ENCODE measurements at places on chromosomes 2 and 18.

DNA sequence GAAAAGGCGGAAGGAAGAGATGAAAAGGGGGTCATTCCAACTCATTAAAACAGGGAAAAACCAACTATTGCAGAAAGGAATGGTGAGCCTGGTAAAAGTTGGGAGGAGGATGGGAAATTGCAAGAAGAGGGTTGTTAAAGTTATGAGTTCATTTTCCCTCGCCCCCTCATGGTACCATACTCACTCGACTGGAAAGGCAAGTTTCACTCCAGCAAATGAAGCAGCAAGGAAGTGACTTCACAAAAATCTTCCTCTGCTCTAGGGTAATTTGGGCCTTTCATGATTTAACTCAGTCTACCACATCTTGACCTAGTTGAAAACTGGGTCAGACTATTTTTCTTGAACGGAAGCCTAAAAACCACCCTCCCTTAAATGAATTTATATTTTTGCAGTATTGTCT lies 22.8 kb upstream of the DAW1 start:
- peak; percentile 80 for DNase-seq

- no peak for DNase-seq
These were observed 146.1 kb upstream of the DLX2 start for GRCh38 chr2:172248785-172249187.

DNA sequence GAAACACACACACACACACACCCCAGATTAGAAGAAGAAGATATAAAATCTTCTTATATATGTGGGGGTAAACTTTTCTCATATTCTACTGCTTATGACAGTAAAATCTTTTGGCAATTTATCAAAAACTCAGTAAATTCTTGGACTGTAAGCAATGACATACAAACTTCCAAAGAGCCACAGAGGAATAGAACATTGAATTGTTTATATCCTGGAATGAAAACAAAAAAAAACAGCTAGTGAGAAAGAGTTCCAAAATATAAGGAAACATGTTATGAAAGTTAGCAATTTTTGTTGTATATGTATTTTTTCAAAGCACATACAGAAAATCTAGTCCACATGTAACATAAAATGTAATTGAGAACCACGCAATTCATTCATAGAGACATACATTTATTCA lies 764.9 kb downstream of the DSC3 start:
- DNase-seq: no peak

DNA sequence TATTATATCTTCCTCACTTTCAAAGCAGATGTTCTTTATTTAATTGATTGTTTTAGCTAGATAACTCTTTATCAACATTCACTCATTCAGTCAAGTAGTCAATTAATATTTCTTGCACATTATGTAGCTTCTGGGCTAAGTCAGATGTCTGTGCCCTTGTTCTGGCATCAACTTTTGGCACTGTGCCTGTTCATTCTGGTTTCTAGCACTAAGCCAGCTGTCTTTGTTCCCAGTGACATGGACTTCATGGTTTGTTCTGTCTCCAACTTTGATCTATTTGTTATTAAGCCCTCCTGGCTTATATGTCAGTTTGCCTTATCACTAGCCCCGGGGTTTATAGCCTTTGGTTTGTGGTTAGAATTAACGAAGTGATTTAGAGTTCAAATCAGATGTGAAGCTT lies 247.9 kb upstream of the SYT4 start:
- no peak for DNase-seq

- no peak for DNase-seq
These were observed 1.2 kb downstream of the CBLN2 start for GRCh38 chr18:72542984-72543356.

- no peak for DNase-seq
These were observed 87.8 kb upstream of the SNTG2 start for GRCh38 chr2:862731-863466.

DNA sequence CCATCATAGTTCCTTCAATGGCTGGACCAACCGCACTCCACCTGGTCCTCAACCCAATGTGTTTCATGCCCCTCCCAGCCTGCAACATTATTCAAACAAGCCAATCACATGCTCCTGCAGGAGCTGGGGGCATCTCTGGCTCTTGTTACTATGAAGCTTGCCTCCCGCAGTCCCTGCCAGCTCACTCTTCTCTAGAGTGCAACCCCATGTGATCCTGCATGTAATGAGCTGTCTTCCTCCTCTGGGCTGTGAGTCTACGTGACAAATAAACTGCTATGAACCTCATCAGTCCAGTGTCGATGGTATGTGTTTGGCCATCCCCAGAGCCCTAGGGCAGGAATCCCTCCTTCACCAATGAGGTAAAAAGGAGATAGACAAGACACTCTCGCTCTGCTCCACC lies 15.8 kb upstream of the BOD1L2 start:
- no peak for DNase-seq
